ENCODE measurements at places on chromosomes 7 and 10.

DNA sequence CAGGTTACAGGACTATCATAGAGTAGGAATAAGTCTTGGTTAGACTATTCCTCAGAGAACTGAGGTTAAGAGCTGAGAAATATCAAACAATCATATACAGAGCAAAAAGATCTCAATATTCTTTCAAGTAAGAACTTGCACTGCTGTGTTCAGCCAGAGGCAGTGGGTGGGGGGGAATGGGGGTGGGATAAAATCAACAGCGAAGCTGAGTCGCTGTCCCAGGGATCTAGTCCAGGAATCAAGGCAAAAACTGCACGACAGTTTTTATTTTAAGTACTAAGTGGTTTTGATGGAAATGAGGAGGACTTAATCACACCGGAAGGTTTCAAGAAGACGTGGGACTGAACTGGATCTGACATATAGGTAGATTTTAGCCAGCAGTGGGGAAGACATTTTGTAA lies 159.1 kb downstream of the SRPK2 start:
- DNase-seq = no peak

DNA sequence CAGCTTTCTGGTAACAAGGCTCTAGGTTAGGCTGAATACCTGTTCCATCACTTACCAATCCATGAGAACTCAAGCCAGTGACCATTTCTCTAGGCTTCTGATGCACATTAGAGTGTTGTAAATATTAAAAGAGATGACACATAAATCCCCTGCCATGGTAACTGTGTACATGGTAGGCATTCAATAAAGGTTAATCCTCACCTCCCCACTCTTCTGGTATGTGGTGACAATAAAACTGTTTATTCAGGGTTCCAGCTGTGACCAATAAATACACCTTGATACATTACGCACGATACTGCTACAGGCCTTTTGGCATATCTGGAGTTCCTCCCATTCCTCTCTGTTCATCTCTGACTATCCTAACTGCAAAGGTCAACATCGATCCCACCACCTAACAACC lies 171.9 kb downstream of the SRPK2 start:
- DNase-seq = no peak

DNA sequence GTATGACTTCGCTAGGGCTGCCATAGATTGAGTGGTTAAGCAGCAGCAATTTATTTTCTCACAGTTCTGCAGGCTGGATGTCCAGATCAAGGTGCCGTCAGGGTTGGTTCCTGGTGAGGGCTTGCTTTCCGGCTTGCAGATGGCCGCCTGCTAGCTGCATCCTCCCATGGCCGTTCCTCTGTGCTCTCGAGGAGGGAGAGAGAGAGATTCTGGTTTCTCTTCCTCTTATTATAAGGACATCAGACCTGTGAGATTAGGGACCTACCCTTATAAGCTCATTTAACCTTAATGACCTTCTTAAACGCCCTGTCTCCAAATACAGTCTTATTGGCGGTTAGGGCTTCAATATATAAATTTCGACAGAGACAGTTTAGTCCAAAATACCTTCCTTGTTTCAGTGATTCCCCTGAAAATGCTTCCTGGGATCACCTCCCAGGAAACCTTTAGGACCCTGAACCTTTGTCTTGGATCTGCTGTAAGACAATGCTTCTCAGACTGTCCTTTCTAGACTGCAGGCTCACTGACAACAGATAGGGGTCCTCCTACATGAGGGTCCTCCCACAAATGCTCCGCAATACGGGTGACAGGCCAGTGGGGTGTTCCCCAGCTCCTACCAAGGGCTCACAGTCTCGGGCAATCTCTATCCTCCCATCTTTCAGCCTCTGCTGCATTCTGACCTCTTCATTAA lies 82.5 kb upstream of the BAIAP2L1 start:
- no peak for DNase-seq

- no peak for DNase-seq
Observed at GRCh38 chr10:49187950-49188761, at the start of gene TMEM273. Gene TMEM273, minus strand, starts transcription at chr10:49188391. Its CDS starts 55 bp downstream, at chr10:49188336.

- peak; percentile 12 for DNase-seq
Observed at GRCh38 chr10:62492012-62492869, 118.1 kb downstream of the ZNF365 start.

DNA sequence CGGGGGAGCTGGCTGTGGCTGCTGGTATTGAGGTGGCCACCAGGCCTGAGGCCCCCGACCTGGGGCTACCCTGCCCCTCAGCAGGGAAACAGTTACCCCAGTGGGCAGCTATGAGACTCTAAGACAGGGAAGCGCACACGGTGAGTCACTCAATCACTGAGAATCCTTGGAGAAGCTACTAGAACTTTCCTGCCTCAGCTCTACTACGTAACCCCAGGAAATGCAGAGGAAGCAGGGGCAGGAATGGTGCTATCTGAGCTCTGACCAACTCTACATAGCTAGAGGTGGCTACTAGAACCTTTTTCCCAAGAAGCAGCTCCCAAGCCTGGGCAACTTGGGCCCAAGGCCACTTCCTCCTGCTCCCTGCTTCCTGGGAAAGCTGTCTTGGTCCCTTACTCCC lies 11.8 kb downstream of the DNAJB12 start:
- DNase-seq = no peak

- no peak for DNase-seq
Observed at GRCh38 chr7:123537026-123537642, 2.7 kb upstream of the IQUB start.

DNA sequence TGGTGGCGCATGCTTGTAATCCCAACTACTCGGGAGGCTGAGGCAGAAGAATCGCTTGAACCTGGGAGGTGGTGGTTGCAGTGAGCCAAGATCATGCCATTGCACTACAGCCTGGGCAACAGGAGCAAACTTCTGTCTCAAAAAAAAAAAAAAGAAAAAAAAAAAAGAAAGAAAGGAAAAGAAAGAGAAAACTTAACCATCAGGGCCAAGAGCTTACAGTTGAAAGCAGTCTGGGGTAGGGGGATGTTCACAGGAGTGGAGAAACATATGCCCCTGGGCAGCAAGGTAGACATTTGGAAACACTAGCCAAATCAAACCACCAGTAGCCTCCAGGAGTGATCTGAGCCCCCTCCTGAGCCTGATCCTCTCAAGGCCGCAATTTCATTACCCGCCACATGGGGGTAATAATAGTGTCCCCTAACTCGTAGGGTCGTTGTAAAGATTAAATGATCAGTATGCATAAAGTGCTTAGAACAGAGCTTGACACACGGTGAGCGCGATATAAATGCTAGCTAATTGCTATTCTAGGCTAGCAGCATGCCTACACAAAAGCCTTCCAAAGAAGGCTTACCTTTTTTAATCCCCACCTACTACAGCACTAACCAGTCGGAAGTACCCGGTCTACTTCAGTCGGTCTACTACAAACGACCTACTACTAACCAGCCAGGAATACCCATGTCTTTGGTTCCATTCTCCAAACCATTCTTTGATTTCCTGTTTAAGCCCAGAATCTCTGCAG lies 274.3 kb upstream of the NEBL start:
- no peak for DNase-seq

- no peak for DNase-seq
Observed at GRCh38 chr10:94549221-94549620, 3.6 kb downstream of the HELLS start.

DNA sequence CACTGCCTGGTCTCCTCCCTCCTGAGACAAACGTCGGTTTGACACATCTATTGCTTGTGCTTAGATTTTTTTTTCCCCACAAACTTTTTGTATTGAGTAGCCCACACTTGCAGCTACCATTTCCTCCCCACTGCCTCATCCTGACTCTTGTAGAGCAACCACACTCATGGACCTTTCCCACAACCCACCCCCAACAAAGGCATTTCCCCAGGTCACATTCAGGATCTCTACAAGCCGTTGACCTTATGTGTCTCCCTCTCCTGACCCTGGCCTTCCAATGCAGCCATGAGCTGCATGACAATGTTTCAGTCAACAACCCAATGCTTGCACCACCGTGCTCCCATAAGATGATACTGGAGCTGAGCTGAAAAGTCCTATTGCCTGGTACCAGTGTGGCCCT lies 91.9 kb upstream of the MKI67 start:
- DNase-seq = no peak

GRCh38 chr10:869171-869570 lies 62.3 kb downstream of the LARP4B start:
- no peak for DNase-seq

DNA sequence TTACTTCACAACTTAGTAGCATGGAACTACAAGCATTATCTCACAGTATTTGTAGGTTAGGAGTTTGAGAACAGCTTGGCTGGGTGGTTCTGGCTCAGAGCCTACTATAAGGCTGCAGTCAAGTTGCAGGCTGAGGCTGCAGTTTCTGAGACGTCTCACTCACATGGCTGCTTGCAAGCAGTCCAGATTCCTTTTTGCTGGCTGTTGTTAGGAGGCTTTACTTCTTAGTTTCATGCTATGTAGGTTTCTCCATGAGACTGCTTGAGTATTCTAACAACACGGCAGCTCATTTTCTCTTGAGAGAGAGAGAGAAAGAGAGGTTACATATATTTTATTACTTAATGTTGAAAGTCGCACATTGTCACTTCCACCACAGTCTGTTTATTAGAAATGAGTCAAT lies 1073.9 kb downstream of the NXPH1 start:
- DNase-seq = no peak

DNA sequence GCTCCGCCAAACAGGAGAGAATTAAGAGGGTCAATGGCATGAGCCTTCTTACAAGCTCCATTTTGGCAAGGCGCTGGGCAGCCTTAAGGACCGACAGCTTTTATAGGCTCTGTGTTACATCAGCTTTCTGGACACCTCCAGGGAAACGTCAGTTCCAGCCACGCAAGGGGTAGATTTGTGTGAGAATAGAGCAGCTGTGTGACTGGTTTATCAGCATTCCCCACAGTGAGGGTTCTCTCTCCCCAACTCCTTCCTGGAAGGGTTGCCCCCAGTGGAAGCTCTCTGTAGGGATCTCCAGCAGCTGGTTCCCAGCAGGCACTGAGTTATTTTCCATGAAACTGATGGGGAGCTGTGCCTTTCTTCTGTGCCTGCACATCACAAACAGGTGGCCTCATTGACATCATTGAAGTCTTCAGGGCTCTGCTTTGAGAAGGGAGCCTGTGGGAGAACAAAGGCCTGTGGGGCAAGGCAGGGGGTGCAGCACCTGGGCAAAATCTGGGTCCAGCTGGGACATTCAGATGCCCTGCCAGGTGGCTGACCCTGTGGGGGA lies at the start of gene CUZD1:
Gene CUZD1, minus strand, starts transcription at position 75 of the 550 bp plus-strand sequence. Its CDS starts 14 bp downstream, at position 61.
- no peak for DNase-seq

GRCh38 chr10:52436664-52437063 lies 122.6 kb downstream of the DKK1 start:
- DNase-seq = no peak

DNA sequence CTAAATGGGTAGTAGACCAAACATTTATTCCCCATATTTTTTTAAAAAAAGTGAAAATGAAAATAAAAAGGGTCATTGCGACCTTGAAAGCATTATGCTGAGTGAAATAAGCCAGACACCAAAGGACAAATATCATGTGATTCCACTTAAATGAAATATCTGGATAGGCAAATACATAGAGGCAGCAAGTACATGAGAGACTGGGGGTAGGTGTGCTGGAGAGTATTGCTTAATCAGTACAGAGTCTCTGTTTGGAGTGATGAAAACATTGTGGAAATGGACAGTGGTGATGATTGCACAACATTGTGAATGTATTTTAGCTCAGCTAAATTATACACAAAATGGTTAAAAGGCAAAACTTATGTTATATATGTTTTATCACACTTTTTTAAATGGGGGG lies 169.4 kb downstream of the AKR1D1 start:
- no peak for DNase-seq

DNA sequence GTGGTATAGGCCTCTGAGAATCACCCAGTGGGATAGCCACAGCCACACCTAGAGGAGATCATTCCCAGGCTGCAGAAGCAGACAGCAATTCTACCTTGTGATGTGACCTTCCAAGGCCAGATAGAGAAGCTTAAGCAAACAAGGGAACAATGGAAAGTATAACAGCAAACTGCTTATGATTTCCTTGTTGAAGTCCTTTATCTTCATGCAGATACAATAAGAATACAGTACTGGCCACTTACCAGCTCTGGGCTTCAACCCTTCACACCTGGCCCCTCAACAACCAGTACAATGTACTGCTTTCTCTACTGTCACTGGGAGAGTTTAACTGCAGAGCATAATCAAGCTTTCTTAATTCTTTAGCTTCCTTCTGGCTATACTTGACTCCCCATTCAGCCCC lies 22.6 kb upstream of the DDX50 start:
- DNase-seq = no peak

DNA sequence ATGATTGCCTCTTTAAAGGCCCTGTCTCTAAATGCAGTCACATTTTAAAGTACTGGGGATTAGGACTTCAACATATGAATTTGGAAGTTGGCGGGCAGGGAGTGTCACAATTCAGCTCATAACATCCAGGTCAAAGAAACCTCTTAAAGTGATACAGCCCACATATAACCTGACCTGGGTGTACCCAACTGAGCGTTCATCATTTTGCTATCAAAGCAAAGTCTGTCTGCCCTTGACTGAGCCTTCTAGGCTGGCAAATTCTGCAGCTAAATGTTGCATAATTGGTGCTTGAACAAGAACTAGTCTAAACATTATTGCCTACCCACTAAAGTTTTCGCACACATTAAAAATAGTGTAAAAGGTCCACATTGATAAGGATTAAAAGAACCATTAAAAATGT lies 3.7 kb downstream of the MSRB2 start:
- no peak for DNase-seq

GRCh38 chr7:370775-371118 lies 80.8 kb downstream of the FOXL3 start:
- DNase-seq = no peak

DNA sequence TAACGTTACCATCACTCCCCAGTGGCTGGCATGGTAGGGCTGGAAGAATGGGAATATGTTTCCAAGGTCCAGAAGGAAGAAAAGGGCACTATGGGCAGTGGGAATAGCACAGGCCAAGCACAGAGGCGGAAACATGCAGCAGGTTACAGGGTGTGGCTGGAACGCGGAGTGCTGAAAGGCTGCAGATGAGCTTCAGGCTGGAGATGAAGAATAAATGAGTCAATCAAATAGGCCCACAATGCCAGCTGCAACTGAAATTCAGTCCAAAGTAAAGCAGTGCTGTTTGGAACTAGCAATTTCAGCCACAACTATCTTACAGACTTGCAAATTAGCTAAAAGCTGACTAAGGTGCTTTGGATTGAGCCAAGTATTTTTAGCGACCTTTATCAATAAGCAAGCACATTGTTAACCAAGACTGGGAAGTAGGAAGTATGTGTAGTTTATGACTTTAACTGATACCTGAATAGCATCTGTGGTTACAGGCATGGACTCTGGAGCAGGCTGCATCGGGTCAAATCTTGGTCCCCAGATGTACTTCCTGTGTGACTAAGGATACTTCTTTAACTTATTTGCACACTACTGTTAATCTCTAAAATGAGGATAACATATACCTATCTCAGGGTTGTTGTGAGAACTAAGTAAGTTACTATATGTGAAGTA lies 77.5 kb upstream of the CTTNBP2 start:
- DNase-seq = no peak

DNA sequence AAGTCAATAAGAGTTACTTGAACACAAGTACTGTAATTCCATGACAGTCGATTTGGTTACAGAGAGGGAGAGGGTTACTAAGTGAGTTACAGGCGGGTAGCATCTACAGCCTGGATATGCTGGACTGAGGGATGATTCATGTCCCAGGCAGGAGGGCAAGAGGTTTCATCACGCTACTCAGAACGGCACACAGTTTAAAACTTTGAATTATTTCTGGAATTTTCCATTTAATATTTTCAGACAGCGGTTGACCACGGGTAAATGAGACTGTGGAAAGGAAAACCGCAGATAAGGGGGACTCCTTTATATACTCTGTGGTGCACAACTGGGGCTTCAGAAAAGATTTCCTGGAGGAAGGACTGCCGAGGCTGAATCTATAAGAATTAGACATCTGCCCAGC lies 25.7 kb upstream of the LRRC4 start:
- DNase-seq = no peak

All from GM19239 (cell line).